ENCODE measurements at places on chromosomes 12 and 14.

- DNase-seq = no peak
Measured at GRCh38 chr14:97760050-97760449, 962.9 kb downstream of the VRK1 start.

- peak; percentile 37 for DNase-seq
Measured at GRCh38 chr12:70849265-70849960, 71.1 kb downstream of the PTPRR start.

DNA sequence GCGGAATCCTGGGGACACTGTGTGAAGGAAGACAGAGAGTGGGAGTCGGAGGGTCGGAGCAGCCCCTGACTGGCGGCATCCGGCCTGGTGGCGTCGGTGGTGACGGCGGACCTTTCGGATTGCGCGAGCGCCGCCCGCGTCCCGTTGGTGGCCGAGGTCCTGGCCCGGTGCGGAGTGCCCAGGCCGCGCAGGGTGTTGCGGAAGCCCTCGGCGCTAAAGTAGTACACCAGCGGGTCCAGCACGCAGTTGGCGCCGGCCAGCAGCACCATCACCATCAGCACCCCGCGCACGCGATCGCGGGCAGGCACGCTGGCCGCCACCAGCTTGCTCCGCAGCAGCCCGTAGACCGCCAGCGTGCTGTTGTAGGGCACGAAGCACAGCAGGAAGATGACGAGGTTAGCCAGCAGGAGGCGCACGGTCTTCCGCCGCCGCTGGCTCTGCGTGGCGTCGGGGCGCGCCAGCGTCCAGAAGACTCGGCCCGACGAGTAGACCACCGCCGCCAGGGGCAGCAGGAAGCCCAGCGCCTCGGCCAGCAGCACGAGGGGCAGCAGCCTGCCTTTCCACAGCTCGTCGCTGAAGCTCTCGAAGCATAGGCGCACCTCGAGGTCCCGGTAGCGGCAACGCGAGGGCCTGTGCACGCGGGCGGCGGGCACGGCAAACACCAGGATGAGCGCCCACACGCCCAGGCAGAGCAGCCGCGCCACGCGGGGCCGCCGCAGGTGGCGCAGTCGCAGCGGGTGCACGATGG, 13.1 kb upstream of the CHD4 start:
- DNase-seq = no peak

- no peak for DNase-seq
Measured at GRCh38 chr12:53501615-53502181, 615 bp downstream of the TARBP2 start.

GRCh38 chr14:36070031-36070719, 106.3 kb downstream of the PTCSC3 start:
- DNase-seq = peak; percentile 52

DNA sequence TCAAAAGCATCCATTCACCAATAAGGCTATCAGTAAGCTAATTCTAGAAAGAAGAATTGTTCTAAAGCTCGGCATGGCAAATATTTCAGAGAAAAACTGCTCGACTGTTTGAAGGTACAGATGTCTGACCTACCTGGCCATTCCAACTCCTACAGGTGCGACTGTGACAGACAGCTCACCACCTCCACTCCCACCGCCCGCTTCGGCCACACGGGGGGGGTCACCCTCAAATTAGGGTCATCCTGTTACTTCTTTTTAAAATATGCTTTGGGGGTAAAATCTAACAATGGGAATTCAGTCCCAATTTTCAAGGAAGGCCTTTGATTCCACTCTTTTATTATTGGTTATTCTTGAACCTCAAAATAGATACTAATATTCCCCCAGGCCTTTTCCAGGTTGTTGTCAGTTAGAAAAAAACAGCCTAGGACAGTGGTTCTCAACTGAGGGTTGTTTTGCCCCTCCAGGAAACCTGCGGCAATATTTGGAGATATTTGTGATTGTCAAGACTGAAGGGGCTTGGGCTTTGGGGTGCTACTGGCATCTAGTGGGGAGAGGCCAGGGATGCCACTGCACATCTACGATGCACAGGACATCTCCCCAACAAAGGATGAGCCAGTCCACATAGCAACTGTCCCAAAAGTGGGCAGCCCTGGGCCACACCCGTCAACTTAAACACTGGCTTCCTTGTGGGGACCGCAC, 81.2 kb downstream of the BCL11B start:
- DNase-seq = no peak

- no peak for DNase-seq
Measured at GRCh38 chr12:111664499-111664898, 21.3 kb downstream of the BRAP start.

DNA sequence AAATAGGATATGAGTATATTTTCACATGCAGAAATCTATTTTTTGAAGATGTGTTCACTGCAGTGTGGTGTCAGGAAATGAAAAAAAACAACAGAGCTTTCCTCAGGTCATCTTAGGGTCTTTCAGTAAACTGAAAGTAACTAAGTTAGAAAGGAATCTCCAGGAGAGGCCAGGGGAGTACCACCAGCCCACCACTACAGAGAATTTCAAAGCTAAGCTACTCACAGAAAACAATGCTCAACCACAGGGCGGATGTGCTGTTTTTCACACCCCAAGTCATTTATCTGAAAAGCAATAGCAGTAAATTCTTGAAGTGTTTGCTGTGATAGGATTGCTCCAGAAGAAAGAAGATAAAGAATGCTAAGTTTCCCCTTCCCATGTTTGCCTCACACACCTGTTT, 79.0 kb downstream of the IFNG start:
- no peak for DNase-seq

DNA sequence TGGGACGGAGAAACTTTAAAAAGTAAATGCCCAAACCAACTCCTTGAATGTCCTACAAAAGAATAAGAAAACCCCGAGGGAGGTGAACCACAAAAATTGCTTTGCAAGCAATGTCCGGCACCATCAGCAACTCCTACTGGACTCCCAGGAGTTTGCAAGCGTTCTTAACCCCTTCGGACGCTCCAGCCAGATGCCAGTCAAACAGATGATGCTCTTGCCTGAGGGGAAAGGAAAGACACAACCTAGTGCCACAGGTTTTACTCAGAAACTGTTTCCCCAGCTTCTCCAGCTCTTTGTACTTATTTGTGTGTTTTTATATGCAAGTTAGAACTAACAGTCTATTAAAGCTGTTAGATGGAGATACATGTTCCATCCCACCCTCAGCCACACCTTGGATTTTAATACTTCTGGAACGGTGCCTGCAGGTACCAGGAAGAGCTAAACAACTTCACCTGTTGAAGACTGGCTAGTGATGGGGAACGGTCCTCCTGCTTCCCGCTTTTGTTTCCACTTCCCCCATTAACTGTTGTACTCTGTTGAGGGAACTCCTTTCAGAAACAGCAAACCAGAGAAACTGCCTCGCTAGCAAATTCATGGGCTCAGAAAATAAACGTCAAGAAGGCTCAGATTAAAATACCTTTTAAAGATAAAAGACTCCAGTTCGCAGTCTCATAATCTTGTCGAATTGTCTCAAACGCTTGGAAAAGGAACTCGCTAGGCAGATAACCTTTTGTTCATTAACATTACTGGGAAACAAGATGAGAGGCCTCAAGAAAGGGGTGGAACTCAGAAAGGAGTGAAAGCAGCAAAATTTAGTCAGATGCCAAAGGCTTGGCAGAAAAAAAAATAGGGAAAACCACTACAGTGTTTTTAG, 1.1 kb upstream of the FERMT2 start:
- DNase-seq = peak; percentile 78

DNA sequence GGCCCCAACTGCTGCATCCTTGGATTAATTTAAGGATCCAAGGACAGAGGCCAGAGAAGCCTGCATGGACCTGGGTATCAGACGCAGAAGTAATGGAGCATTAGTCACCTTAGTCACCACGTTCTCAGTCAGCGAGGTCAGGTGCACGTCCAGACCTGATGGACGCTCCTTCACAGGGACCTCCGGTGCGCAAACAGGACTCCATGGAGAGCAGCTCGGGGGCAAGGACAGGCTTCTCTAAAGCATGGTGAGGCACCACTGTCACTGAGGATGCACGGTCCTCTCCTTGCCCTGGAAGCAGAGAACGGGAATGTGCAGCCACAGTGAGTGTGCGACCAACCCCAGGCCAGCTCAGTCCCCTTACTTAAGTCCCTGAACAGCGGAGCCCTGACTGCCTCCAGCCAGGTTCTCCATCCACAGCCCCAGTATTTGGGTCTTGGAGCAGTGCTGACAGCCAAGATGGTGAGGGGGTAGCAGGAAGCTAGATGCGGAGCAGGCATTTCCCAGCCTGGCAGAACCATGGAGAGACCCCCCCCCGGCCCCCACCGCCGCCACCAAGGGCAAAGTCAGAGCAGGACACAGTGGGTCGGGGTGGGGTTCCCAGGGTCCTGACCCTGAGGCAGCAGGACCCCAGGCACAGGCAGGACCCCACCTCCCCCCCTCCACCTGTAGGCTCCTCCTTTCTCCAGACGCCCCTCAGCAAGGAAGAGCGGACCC, 253.4 kb upstream of the SFSWAP start:
- no peak for DNase-seq

- no peak for DNase-seq
Measured at GRCh38 chr14:61471297-61472005, 150.1 kb downstream of the PRKCH start.

DNA sequence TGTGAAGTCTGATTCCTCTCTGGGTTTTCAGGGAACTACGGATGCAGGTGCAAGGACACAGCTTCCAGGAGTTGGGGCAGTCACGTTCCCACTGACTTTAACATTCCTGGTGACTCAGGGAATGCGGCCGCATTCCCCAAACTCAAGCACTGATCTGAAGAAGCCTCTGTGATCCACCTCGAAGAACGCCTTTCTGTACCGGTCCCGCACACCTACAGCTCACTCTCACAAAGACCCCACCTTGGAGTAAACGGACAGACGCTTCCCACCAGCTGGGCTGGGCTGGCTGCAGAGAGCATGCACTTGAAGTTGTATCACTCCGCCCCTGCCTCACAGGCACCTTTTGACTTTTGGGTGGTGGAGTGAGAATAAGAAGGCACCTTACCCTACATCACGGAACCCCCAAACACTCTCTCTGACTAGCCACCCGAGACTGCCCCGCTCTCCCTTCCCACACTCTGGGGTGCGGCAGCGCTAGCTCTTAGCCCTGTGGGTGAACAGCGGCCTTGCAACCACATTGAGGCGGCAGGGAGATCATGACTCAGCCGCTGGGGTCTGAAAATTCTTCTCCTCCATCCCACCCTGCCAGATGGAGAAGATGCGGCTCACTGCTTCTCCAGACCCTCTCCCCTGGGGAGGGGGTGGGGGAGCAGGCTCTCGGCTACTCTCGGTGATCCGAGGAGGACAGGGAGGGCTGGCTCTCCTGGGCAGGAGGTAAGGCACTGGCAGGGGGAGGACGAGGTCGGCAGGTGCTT, 23.7 kb upstream of the HDAC7 start:
- DNase-seq = no peak

DNA sequence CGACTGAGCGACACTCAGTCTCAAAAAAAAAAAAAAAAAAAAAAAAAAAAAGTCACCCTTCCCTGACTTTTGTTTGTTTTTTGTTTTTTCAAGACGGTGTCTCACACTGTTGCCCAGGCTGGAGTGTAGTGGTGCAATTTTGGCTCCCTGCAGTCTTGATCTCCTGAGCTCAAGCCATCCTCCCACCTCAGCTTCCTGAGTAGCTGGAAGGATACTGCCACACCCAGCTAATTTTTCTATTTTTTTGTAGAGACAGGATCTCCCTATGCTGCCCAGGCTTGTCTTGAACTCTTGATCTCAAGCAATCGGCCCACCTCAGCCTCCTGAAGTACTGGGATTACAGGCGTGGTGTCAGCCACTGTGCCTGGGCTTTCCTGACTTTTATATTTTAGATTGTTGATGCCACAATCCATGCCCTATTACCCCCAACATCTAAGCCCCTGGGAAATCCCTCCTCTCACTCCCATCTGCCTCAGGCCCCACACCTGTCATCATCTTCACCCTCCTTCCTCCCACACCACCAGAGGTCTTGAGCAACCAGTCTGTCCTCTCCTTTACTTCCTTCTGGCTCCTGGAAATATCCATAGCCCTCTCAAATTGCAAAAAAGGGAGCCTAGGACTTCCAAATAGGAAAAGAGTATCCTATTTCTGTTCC, 7.8 kb downstream of the IKZF4 start:
- DNase-seq = no peak

- DNase-seq = no peak
Measured at GRCh38 chr12:56141946-56142784, 10.2 kb upstream of the MYL6B start.

GRCh38 chr12:95701722-95702418, 88.7 kb downstream of the NTN4 start:
- DNase-seq = no peak

DNA sequence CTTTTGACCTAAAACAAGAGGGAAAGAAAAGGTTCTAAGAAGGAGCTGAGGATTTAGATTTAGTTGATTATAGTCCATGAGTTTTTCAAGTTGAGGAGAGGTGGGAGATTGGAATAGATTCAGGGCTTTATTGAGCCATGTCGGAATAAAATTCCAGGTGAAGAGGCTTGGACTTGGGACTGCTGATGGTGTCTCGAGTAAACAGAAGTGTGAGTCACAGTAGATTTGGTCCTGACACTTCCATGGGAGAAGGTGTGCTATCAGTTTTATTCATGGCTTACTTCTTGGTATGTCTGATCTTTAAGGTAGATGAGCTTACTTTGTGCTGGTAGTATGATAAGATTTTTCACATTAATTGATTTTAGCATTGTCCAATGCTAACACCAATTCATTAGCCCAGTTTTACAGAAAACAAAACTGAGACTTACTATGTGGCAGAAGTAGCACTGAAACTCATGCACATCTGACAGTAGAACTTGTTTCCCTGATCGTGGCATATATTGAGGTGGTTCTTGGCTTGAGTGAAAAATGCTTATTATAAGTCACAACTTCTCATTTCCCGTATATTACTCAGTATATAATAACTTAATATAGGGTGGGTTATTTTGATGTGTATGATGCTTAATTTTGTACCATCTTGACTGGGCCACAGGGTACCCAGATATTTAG, 172.4 kb upstream of the IGF1 start:
- DNase-seq = no peak

- no peak for DNase-seq
Measured at GRCh38 chr12:86134561-86134960, 121.6 kb downstream of the MGAT4C start.

DNA sequence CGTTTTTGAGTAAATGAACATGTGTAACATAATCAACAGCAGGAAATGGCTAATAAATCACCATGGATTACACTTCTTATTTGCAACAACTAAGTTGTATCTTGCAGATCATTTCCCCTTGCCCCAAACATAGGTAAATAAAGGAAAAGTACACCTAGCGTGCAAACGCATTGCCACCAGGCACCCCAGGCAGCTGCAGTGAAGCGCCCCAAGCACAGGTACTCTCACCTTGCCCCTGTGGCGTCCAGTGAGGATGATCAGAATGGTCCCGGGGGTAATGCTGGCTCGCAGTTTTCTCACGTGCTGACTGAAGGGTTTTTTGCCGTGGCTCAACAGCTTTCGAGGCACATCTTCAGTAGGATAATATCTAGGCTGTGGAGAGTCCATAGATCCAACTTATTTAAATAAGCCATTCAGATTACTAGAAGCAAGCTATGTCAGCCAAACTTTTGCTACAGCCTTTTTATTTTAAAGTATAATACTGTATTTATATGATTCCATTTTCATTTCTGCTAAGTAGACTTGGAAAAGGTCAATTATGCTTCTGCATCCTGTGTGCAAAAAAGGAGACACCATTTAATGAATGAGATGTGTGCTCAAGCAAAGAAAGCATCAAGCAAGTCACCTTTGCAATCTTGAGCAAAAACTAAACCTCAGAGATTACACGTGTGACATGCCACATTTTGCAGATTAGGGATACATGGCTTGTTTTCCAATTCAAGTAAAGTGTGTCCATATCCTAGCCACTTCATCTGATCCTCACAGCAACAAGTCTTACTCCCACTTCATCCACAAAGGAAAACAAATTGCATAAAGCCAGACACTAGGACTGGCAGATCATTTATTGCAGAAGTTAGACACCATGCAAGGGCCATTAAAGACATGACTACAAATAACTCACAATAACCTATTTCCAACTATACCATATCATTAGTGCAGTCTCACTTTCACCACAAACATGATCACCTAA, 2.6 kb downstream of the RPL6 start:
- no peak for DNase-seq

Measured in SK-N-DZ (cell line).